Activated CD4-positive, alpha-beta T cell treated with anti-CD3 and anti-CD28 coated beads, Interleukin-2, amount 50 U/mL, for 24 hours (primary cell): ENCODE measurements at places on chromosomes 4 and X.

- no peak for DNase-seq
These were observed 404.7 kb upstream of the CNKSR2 start for GRCh38 chrX:20969565-20969964.

- no peak for DNase-seq
These were observed 116.6 kb upstream of the FAT1 start for GRCh38 chr4:186840222-186840701.

- no peak for DNase-seq
These were observed 61.5 kb upstream of the MAGEB2 start for GRCh38 chrX:30153881-30154260.

DNA sequence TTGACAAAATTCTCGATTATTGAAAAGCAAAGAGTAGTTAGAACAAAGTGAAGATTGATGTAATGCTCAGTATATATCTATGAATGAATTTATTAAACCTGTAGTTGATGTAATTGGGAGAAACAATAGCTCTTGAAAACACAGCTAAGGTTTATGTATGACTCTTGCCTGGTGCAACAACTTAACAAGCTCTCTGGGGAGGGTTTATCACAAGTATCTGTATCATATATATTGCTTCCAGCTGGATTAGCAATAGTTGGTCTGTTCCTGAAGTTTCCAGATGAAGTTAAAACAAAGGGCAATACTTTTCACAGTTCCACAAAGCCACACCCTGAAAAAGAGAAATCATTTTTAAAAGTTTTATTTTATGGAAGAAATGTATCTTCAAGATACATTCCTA is 91.4 kb downstream of the ARSJ start:
- no peak for DNase-seq

DNA sequence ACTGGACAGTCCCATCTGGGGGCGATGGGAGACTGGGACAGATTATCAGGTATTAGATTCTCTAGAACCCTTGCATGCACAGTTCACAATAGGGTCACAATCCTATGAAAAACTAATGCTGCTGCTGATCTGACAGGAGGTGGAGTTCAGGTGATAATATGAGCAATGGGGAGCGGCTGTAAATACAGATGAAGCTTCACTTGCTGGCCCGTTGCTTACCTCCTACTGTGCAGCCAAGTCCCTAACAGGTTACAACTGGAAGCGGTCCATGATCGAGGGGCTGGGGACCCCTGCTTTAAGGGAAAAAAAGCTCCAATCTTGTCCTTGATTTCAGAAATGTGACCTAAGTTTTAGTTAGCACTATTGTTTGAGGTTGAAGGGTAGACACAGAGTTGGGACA is 175.2 kb downstream of the ZNF330 start:
- no peak for DNase-seq
